B cell (primary cell): ENCODE measurements at places on chromosomes 11 and 22. TPM values are rescaled to one million over a fixed set of nuclear protein-coding genes. Genes with fewer than 3 reads are reported as not detected.

FAM111B gene
- total RNA-seq = 148 and 155 TPM in 2 replicates

ACRV1 gene
- not detected in 2 replicates for total RNA-seq

- DNase-seq = no peak
These were observed 9.2 kb downstream of the RAB36 start for GRCh38 chr22:23154461-23154860.

DNA sequence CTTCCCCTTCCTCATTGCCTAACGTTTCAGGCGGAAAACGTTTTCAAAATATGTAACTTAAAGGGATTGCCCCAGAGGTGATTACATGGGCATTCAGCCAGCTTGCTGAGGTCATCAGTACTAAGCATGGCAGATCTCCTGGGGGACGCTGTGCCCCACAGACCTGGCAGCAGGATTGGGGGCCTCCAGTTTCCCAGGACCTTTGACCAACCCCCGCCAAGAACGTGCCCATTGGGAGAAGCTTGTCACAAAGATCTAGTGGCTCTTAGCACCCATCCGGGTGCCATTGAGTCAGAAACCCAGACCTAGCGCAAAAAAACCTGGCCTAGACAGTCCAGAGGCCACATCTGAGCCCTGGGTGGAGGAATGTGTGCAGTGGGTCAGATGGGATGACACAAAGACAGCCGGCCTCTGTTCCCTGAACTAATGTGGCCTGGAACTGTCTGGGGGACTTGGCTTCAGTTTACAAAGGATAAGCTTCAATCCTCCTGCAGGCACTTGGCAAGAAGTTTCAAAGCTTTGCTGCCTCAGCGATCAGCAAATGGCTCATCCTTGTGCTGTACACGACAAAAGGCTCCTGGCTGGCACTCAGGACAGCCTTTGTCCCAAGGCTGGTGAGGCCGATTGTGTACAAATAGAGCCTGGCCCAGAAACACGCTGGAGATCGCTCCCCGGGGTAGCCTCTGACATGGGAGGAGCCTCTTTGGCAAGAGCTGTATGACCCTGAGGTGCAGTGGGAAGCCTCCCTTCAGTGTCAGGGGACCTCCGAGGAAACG lies 9.5 kb downstream of the C1QTNF6 start:
- no peak for DNase-seq

OR4S1 gene
- not detected in 2 replicates for total RNA-seq

DNA sequence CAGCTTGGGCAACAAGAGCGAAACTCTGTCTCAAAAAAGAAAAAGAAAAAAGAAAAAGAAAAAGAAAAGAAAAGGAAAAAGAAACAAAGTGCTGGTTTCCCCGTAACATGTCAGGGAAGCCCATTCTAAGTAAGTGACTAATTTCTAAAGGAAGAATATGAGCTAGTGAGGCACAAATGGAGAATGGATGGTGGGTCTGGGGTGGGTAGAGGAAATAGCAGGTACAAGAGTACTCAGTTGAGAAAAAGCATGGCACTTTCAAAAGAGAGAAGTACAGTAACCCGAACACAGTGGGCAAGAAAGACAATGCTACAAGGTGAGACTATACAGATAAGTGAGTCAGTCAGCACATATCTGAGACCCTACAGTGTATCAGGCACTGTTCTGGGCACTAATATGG lies 4.5 kb downstream of the MAJIN start:
- DNase-seq = no peak

GRCh38 chr22:41480397-41480735 lies 11.4 kb downstream of the ACO2 start:
- DNase-seq = no peak

CHRM1 gene
- total RNA-seq = not detected in 2 replicates

DNA sequence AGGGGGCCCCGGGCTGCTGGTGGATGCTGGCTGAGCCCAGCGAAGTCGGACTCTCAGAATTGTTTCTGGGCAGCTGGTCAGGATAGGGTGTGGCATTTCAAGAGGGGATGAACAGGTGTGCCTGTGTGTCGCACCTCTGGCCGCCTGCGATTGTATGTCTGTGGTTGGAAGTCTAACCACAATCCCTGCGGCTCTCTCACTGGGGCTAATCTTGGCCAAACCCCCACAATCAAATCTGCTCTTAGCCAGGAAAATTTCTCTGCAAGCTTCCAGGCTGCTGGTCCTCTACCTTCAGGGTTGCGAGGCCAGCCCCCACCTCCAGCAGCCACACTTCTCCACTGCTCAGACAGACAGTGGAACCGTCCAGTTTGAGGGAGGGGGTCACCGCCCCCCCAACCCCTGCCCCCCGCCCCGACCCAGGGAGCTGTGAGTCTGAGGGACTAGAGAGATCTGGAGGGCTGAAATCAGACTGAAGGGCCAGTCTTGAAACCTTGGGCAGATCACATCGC lies 953 bp downstream of the ATG16L2 start:
- no peak for DNase-seq

DNA sequence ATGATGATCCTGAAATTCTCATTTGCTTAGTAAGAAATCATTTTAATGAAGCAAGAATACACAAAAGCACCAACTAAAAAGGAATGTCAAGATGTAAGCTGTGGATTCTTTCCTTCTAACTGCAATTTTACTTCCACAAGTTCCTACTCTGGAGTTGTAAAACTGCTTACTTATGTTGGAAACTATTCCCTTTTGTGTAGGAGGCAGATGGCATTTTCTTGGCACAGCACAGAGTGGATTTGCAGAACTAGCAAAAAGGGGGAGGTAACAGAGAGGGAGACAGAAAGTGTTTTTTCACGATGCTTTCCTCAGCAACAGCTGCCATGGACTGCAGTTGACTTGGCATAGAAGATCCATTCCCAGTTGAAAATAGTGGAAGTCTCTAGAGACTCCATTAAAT lies 1112.0 kb upstream of the RAG2 start:
- DNase-seq = no peak

GRCh38 chr11:71530602-71531001 lies 3.5 kb downstream of the KRTAP5-7 start:
- DNase-seq = no peak

DNA sequence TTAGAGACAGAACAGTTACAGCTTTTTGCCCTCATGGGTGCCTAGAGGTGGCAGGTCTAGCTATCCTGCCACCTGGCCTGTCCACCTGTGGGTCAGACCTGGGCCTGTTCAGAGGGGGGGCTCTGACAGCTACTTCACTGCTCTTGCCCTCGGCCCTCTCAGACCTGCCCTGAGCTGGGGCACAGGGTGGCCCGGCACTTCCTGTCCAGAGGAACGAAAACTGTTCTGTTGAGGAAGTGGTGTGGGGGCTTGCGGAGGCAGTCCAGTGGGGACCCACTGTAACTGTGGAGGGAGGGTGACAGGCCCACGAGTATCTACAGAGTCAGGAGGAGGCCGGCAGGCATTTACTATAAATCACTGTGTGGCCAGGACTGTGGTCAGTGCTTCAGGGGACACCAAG lies 16.2 kb downstream of the TESMIN start:
- DNase-seq = no peak

MYO7A gene
- 0.07 and 0.17 TPM in 2 replicates for total RNA-seq

DNA sequence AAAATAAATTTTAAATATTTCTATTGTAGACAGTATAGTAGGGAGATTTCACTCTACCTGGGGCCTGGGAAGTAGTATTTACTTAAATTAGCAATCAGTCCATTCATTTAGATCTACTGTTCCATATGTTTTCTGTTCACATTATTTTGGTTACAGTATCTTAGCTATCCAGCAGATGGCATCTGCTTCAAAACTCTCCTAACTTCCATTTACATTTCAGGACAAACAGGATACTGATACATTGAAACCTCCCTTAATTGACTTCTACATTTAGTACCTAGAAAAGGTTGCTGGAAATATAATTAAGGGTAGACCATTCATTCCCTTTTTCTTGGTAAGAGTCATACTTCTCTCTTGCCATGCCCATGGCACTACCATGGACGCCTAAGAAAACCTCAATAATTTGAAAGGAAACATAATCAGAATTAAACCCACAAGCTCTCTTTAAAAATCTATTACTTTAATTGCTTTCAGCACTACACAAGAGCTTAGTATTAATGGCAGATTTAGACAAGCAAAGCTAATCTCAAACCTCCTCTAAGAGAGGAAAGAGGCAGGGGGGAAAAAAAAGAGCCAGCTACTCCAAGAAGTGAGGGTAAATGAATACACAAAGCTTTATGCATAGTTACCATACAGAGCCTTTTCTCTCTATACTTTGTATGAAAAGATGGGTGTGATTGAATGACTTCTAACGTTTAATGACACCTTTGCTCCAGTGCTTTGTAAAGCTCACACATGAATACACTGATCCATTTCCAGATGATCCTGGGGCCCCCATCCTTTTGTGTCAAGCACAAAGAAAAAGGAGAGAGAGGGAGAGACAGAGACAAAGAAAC lies 131.2 kb upstream of the MTMR2 start:
- DNase-seq = peak; percentile 51

- no peak for DNase-seq
These were observed 1206.3 kb upstream of the CNTN5 start for GRCh38 chr11:97814325-97814959.

- no peak for DNase-seq
These were observed 11.2 kb downstream of the PEX26 start for GRCh38 chr22:18088825-18089568.

GRCh38 chr11:83312430-83312829 lies 26.3 kb upstream of the CCDC90B start:
- DNase-seq = no peak

- no peak for DNase-seq
These were observed 1.6 kb downstream of the ATG2A start for GRCh38 chr11:64915376-64915887.

LRRC10B gene
- total RNA-seq = not detected in 2 replicates

MPPED2 gene
- total RNA-seq = 1.0 and 1.1 TPM in 2 replicates

GRCh38 chr11:9858822-9859221 lies 194.9 kb downstream of the SWAP70 start:
- peak; percentile 16 for DNase-seq
